ENCODE measurements at places on chromosomes 12 and 14. TPM values are rescaled to one million over a fixed set of nuclear protein-coding genes. Genes with fewer than 3 reads are reported as not detected.

RTN1 gene
- 18.6 TPM for total RNA-seq

CLEC4D gene
- 0.19 TPM for total RNA-seq

ESPL1 gene
- 34.3 TPM for total RNA-seq

KRT5 gene
- not detected for total RNA-seq

CD27 gene
- 0.43 TPM for total RNA-seq

PIP4P1 gene
- 35.3 TPM for total RNA-seq

TEX22 gene
- total RNA-seq: not detected

TROAP gene
- total RNA-seq: 40.0 TPM

DNA sequence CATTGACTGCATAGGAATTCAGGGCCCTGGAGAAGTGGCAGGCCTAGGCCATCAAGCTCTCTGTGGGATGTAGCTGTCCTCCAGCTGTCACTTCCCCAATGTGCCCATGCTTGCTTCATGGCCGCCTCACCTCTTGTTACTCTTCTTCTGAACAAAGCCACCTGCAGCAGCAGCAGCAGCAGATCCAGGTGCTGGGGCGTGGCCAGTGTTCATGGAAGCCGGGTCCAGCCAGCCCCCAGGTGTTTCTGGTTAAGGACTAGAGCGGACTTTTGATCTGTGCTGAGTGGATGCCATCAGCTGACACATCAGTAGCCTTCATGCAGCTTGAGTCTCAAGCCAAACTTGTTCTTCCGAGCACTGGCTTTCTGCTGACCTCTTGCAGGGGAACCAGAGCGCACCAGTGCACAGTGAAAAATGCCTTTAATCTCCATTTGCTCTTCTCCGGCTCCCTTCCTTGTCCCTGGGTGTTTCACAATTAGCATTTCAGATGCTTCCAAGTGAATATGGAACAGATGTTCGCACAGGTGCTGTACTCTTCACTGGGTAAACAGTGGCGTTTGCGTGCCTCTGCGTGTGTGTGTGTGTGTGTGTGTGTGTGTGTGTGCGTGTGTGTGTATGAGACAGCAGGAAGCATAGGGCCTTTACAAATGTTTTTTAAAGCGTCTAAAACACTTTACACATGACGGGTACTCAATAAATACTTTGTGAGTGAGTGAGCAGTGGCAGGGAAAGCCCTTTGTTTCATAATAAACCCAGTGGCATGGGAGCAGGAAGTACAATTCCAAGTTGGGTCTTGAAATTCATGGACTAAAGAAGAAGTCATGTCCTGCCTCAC lies 20.1 kb downstream of the TPCN1 start:
- H3K4me3 ChIP-seq: no peak overlapping the region
- no peak overlapping the region for H3K27ac ChIP-seq
- H3K36me3 ChIP-seq: no peaks in the 10 kb centered on the region
- peaks cover 10% of the 10 kb centered on the region for H3K4me1 ChIP-seq
- DNase-seq: no peak
- no peaks in the 10 kb centered on the region for H3K27me3 ChIP-seq

- no peaks in the 10 kb centered on the region for H3K36me3 ChIP-seq
- H3K4me1 ChIP-seq: no peaks in the 10 kb centered on the region
- DNase-seq: no peak
- H3K4me3 ChIP-seq: no peak overlapping the region
- H3K27ac ChIP-seq: no peak overlapping the region
These were observed 63.9 kb downstream of the BICD1 start for GRCh38 chr12:32170437-32170998.

GRCh38 chr14:59032826-59033225 lies 155.6 kb upstream of the DAAM1 start:
- H3K4me1 ChIP-seq: peaks cover 15% of the 10 kb centered on the region
- no peak for DNase-seq
- no peaks in the 10 kb centered on the region for H3K36me3 ChIP-seq
- no peak overlapping the region for H3K27ac ChIP-seq

DNA sequence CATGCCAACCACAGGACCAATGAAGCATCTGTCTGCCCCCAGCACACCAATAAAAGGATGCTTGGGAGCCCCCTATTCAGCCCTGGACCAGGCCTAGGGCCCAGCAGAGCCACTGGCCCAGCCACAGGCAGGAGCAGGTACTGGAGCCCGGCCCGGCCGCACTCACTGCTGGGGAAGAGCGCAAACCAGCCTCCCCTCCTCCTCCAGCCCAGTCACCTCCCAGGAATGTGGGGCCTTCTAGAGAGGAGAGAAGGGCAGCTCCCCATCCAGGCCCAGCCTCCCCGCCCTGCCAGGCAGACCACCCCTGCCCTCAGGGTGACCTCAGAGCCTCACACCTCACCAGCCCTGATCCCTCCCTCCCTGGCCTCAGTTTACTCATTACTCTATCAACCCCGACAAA lies 56.2 kb downstream of the CCNK start:
- no peak overlapping the region for H3K27ac ChIP-seq
- peaks cover 78% of the 10 kb centered on the region for H3K4me1 ChIP-seq
- H3K4me3 ChIP-seq: no peak overlapping the region
- H3K36me3 ChIP-seq: no peaks in the 10 kb centered on the region
- peak; percentile 43 for DNase-seq
- no peaks in the 10 kb centered on the region for H3K27me3 ChIP-seq

DNA sequence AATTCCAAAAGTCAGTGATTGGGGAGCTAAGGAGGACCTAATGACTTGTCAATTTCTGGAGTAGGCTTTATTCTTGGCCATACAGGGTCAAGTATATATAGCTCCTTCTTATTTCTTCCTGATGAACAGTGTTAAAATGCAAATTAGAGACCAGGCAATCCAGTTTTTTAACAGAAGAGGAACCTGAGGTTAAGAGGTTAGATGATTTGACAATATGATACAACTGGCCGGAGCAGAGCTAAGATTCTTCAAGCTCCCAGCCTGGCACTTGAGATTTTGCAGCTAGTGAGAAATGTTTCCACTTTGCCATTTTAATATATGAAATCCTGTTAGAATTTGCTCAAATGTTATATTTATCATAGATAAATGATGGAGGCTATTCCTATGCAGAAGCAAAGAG lies 204.0 kb downstream of the SSPN start:
- DNase-seq: no peak
- H3K4me3 ChIP-seq: no peak overlapping the region
- H3K27me3 ChIP-seq: no peaks in the 10 kb centered on the region
- no peaks in the 10 kb centered on the region for H3K4me1 ChIP-seq
- no peak overlapping the region for H3K27ac ChIP-seq
- H3K36me3 ChIP-seq: no peaks in the 10 kb centered on the region

DNA sequence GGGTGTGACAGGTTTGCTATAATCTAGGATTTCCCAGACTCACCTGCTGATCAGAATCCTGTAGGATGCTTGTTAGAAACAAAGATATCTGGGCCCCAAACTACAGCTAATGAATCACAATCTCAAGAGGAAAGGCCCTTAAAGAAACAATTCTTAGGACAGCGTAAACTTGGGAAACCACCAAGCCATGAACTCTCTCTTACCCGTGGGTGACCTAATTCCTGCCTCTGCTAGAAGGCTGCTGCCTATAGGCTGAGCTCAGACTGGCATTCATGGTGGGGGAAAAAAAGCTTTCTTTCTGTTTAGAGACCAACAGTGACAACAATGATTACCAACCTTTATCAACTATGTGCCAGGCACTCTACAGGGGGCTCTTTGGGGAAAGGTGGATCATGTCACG lies 213.9 kb upstream of the FKBP4 start:
- H3K36me3 ChIP-seq: no peaks in the 10 kb centered on the region
- H3K27me3 ChIP-seq: peaks cover 48% of the 10 kb centered on the region
- no peaks in the 10 kb centered on the region for H3K4me1 ChIP-seq
- DNase-seq: no peak
- no peak overlapping the region for H3K4me3 ChIP-seq

DNA sequence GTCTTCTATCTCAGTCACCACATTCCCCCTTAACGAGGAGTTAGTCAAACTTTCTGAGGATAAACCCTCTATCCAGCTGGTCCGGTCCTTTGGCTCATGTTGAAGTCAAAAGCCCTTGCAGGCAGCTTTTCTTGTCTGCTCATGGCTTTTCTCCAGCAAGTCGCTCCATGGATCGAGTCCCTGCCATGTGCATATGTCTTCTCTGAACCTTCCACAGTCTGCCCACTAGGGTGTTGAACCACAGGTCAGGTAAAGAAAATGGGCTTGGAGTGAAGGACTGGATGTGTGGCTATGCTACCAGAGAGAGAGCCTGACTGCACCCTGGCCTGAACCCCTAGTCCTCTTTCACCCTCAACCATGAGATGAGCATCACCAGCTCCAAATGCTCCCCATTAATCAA lies 22.8 kb downstream of the C14orf132 start:
- no peaks in the 10 kb centered on the region for H3K27me3 ChIP-seq
- H3K4me3 ChIP-seq: no peak overlapping the region
- no peaks in the 10 kb centered on the region for H3K36me3 ChIP-seq

DNA sequence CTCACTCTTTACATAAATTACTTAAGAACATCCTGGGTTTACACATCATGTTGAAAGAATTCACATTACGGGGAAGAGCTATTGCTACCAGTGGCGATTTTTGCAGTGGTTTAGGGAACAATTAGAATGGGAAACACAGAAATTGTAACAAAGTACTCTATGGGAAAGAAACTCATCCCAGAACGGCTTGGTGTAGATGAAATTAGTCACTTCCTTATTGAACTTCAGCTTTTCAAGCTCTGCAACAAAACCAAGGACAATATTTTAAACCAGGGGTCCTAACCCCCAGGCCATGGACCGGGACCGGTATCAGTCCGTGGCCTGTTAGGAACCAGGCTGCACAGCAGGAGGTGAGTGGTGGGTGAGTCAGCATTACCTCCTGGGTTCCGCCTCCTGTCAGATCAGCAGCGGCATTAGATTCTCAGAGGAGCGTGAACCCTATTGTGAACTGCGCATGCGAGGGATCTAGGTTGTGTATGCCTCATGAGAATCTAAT lies 32.3 kb upstream of the FICD start:
- H3K27ac ChIP-seq: no peak overlapping the region
- no peaks in the 10 kb centered on the region for H3K27me3 ChIP-seq
- no peaks in the 10 kb centered on the region for H3K4me1 ChIP-seq
- H3K36me3 ChIP-seq: no peaks in the 10 kb centered on the region
- DNase-seq: no peak
- no peak overlapping the region for H3K4me3 ChIP-seq

DNA sequence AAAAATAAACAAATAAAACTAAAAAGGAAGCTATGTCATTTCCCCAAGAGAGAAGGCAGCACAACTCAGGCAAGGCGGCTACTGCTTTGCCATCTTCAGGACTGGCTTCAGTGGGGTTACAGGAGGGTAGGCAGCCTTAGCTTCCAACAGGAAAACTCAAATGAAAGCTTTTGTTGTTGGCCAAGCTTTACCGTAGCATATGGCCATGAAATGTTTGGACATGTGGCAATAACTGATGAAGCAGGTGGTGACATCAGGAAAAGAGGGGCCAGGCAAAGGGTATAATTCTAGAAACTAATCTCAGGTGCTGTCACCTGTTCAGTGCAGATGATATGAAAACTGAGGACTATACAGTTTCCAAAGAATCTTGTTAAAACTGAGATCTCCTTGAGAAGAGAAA lies 22.8 kb upstream of the NPFF start:
- H3K27ac ChIP-seq: no peak overlapping the region
- no peaks in the 10 kb centered on the region for H3K4me1 ChIP-seq
- H3K36me3 ChIP-seq: peaks cover 8% of the 10 kb centered on the region
- DNase-seq: no peak
- H3K27me3 ChIP-seq: no peaks in the 10 kb centered on the region

- H3K27me3 ChIP-seq: no peaks in the 10 kb centered on the region
- H3K4me3 ChIP-seq: no peak overlapping the region
- H3K4me1 ChIP-seq: no peaks in the 10 kb centered on the region
- no peak overlapping the region for H3K27ac ChIP-seq
- no peaks in the 10 kb centered on the region for H3K36me3 ChIP-seq
These were observed 7.7 kb downstream of the TMED10 start for GRCh38 chr14:75168586-75169335.

GRCh38 chr12:106136263-106136662 lies 2.5 kb downstream of the NUAK1 start:
- H3K27ac ChIP-seq: no peak overlapping the region
- peaks cover 17% of the 10 kb centered on the region for H3K27me3 ChIP-seq
- peak overlapping the region; percentile 87 for H3K4me3 ChIP-seq
- no peaks in the 10 kb centered on the region for H3K36me3 ChIP-seq
- DNase-seq: peak; percentile 97

- H3K4me1 ChIP-seq: peaks cover 25% of the 10 kb centered on the region
- H3K27ac ChIP-seq: peak overlapping the region; percentile 51
- DNase-seq: no peak
- no peaks in the 10 kb centered on the region for H3K36me3 ChIP-seq
These were observed 1.7 kb downstream of the CREBL2 start for GRCh38 chr12:12613344-12613743.

DNA sequence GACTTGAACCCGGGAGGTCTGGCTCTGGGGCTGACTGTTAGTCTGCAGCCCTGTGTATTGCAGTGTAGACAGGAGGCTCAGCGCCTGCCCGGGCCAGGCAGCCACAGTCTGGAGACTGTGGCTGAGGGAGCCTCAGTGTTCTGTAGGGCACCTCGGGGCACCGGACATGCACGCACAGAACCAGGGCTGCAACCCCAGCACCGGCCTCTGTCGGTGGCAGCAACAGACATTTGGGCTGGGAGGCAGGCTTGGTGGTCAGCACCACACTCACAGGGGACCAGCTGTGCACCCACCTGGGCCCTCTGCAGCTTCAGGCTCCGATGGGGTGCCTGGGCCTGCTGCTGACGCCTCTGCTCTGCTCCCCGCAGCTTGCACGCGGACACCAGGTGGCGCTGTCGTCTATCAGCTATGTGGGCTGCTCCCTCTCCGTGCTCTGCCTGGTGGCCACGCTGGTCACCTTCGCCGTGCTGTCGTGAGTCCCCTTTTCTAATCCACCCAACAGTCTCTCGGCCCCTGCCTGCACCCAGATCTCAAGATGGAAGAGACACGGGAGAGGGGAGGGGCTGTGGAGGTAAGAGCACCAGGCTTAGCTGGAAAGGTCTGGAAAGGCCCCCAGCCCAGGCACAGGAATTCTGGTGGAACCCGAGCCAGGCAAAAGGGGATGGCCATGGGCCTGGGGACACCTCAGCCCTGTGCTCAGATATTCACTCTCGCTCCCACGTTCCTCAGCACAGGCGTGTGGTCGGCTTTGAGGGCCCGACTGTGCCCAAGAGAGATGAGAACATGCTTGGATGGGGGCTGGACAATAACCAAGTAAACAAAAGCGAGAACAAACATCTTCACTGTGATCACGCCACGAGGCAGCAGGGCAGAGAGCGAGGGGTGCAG lies 151.0 kb downstream of the ADGRD1 start:
- no peak overlapping the region for H3K27ac ChIP-seq
- H3K36me3 ChIP-seq: no peaks in the 10 kb centered on the region
- DNase-seq: peak; percentile 92
- peaks cover 18% of the 10 kb centered on the region for H3K4me1 ChIP-seq
- H3K27me3 ChIP-seq: no peaks in the 10 kb centered on the region
- no peak overlapping the region for H3K4me3 ChIP-seq

- peak overlapping the region; percentile 86 for H3K4me3 ChIP-seq
- peaks cover 17% of the 10 kb centered on the region for H3K4me1 ChIP-seq
- peak; percentile 46 for DNase-seq
- peaks cover 9% of the 10 kb centered on the region for H3K36me3 ChIP-seq
- peak overlapping the region; percentile 98 for H3K27ac ChIP-seq
These were observed 830 bp downstream of the PPP4R3A start for GRCh38 chr14:91509083-91509877.

DNA sequence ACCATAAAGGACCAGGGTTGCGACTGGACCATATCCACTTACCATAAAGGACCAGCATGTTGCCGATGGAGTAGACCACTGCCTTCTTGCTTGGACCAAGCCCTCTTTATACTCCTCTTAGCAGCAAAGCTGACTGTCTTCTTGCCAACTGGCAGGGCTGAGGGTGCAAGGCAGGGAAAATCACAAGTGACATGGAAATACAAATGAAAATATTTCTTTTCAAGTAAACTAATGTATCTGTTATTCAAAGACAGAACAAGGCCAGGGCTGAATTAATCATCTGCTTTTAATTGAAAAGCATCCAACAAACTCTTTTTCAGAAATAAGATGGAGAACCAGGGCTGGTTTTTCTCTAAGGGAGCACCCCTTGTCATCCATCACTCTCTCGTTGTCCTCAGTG lies at the start of gene CELA1:
Gene CELA1, minus strand, starts transcription at position 99 of the 400 bp plus-strand sequence. Its CDS starts 41 bp downstream, at position 58.
- DNase-seq: no peak
- no peaks in the 10 kb centered on the region for H3K4me1 ChIP-seq
- H3K36me3 ChIP-seq: no peaks in the 10 kb centered on the region
- no peak within 1 kb of the TSS for H3K27ac ChIP-seq

Measured in neural progenitor cell (in vitro differentiated cells).